ENCODE measurements at places on chromosomes 11 and 22.
A peak's percentile ranks its signal among the peaks of the same experiment; 100 is the strongest.

GRCh38 chr11:57779276-57779675, 17.7 kb downstream of the CTNND1 start:
- no peak overlapping the region for H3K27ac ChIP-seq
- no peak overlapping the region for H3K4me3 ChIP-seq
- H3K36me3 ChIP-seq, result no peaks in the 10 kb centered on the region
- H3K4me1 ChIP-seq, result peaks cover 21% of the 10 kb centered on the region
- peaks cover 2% of the 10 kb centered on the region for H3K27me3 ChIP-seq

DNA sequence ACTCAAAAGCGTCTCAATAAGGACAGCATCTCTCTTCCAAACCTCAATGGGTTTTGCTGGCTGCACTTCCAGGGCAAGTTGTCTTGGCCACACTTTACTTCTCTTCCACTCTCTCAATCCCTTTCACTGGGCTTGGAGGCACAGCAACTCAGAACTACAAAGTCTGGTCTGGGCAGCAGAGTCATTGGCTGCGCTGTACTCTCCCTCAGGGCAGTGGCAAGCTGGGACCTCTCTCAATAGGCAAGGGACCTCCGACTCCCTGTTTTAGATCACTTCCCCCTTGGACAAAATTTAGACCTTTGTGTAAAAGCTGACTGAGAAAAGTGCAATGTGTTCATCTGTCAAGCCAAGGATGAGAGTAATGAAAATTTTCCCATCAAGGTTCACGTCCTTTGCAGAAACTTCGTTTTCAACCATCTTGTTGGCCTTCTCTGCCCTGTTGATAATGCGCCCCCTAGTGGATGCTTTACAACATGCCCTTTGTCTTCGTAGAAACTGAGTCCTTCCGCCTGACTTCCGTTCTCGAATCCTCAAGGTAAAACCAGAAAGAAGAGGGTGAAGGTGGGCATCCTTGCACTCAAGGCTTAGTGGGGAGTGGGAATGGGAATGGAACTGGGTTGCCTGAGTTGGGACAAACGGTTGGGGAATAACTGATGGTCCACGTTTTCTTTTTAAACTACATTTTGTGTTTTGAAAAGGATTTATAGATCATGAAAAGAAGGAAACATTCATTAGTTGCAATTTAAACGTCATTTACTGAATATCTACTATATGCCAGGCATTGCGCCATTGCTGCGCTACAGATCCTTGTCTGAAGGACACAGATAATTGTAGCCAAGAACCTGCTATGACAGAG, 99.1 kb downstream of the CD44 start:
- DNase-seq, result peak; percentile 36
- no peak overlapping the region for H3K4me3 ChIP-seq
- peaks cover 21% of the 10 kb centered on the region for H3K36me3 ChIP-seq
- H3K27me3 ChIP-seq, result peaks cover 25% of the 10 kb centered on the region
- no peak overlapping the region for H3K27ac ChIP-seq

DNA sequence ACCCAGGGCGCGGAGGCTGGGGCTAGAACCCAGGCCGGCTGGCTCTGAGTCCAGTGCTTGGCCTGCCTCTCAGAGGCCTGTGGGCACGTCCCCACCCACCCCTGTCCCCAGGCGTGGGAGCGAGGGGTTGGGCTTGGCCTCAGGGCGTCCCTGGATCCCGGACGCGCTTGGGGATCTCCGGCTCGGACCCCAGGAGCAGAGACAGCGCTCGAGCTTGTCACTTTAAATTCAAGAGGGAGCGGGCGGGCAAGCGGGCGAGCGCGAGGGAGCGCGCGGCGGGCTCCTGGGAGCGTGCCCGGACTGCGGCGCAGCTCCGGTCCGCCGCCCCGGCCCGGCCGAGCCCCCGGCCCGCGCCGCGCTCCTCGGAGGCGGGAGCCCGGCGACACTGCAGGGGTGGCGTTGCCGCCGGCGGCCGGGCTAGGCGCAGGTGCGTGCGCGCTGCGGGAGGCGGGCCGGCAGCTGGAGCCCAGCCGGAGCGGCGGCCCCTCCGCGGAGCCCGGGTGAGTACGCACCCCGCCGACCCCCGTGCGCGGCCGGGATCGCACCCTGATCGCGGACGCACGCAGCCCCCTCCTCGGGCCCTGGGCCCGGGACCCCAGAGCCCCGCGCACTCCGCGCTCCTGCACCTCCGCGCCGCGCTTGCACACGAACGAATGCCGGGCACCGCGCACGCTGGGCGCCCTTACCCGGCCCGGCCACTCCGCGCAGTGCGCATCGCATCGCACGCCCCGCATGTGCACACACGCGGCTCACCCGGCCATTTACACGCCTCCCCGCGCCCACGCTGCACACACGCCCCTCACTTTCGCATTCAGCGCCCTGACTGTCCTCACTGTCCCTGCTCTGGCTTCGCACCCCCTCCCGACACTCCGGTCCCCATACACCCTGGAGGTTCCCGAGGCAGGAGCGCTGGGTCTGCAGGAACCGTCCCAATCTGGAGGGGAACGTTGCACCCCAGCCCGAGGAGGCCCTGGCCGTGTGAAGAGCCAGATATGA, at the start of gene SYT12:
TSS of gene SYT12 (plus strand) at position 174 of the 996 bp plus-strand sequence. CDS start 7,011 bp downstream, outside the sequence.
- no peak within 1 kb of the TSS for H3K27ac ChIP-seq
- H3K4me3 ChIP-seq, result peak within 1 kb of the TSS; percentile 53
- peaks cover 11% of the 10 kb centered on the region for H3K4me1 ChIP-seq
- H3K27me3 ChIP-seq, result peaks cover 69% of the 10 kb centered on the region
- DNase-seq, result peak; percentile 11

DNA sequence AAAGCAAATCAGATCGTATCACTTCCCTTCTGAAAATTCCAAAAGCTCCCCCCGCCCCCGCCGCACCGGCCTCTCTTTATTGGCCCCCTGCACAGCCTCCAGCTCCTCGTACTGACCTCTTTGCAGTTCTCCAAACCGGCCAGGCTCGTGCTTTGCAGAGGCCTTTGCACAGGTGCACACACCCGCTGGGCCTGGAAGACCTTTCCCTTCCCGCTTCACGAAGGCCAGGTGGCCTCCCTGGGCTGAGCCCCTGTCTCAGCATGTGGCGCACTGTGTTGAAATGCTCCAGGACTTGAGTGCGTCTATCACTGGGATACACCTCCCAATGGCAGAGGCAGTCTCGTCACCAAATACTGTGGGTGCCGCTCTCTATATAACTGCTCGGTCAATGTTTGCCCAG, 13.2 kb upstream of the ADA2 start:
- H3K4me3 ChIP-seq, result no peak overlapping the region
- H3K4me1 ChIP-seq, result peaks cover 11% of the 10 kb centered on the region
- H3K27ac ChIP-seq, result no peak overlapping the region
- no peaks in the 10 kb centered on the region for H3K27me3 ChIP-seq

DNA sequence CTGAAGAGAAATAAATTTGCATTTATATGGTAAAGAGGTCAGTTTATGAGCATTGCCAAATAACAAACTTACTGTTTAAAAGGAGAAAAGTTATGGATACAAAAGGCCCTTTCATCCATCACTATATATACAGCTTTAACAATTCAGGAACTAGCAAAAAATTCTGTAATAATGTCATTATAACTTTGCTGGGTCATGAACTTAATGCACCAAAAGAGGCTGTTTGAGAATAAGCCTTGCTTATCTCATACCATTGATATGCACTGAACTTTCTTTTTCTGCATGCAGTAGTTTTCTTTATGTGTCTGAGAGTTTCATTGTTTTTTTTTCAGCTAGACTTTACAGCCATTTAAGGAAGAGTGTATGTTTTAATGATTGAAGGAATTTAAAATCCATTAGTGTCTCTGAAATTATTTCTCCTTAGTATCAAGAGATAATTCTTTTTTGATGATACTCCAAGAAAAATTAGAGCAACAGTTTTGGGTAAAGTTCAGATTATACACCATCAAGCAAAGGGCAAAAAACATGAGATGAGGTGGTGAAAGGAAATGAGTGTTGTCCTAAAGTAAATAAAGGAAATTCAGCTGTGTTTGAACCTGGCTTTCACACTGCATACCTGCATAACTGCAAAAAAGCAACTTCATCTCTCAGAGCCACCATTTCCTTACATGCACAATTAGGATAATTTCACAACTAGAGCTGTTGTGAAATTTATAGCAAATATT, 188.2 kb upstream of the ANO3 start:
- no peaks in the 10 kb centered on the region for H3K4me1 ChIP-seq
- no peaks in the 10 kb centered on the region for H3K27me3 ChIP-seq
- no peak overlapping the region for H3K27ac ChIP-seq

- H3K27me3 ChIP-seq, result no peaks in the 10 kb centered on the region
- DNase-seq, result no peak
- H3K27ac ChIP-seq, result no peak overlapping the region
- no peaks in the 10 kb centered on the region for H3K36me3 ChIP-seq
Measured at GRCh38 chr11:70175236-70175698, 27.8 kb upstream of the FADD start.

DNA sequence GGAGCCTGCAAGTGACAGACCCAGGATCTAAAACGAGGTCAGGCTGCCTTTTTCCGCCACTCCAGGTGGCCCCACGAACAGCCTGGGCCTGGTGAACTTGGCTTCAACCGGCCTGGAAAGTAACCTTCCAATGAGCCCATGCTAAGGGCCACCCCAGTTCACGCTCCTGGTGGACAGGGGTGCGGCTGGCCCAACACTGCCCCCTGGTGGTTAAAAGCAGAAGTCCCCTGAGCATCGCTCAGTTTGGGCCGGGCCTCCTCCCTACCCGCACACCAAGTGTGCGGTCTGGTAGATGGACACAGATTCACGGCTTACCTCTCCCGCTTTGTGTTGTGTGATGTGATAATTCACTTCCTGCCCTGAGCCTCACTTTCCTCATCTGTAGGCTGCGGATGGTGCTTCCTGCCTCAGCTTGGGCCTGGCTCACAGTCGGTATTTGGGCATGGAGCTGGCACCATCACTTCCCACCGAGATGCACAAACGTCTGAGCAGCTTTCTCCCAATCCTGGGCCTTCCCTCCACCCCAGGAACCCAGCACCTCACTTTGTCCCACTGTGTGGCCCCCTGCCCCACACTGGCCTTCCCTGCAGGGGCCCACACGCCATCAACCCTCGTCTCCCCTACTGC, 13.7 kb upstream of the SEC14L3 start:
- no peaks in the 10 kb centered on the region for H3K4me1 ChIP-seq
- H3K27ac ChIP-seq, result no peak overlapping the region

DNA sequence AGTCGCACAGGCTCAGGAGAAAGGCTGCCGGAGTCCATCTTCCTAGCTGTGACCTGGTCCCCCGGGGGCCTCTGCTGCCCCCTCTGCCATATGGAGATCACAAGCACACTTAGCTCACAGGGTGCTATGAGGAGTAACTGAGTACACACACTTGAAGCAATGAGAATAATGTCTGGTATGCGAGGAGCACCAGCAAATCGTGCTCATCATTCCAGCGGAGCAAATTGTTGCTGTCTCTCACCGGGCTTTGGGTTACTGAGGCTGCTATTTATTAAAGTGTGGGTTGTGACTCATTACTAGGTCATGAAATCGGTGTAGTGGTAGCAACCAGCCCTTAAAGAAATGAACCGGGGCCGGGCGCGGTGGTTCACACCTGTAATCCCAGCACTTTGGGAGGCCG, 48.1 kb upstream of the EIF3D start:
- no peak for DNase-seq
- no peaks in the 10 kb centered on the region for H3K27me3 ChIP-seq
- no peaks in the 10 kb centered on the region for H3K36me3 ChIP-seq
- H3K4me3 ChIP-seq, result no peak overlapping the region
- H3K27ac ChIP-seq, result no peak overlapping the region

DNA sequence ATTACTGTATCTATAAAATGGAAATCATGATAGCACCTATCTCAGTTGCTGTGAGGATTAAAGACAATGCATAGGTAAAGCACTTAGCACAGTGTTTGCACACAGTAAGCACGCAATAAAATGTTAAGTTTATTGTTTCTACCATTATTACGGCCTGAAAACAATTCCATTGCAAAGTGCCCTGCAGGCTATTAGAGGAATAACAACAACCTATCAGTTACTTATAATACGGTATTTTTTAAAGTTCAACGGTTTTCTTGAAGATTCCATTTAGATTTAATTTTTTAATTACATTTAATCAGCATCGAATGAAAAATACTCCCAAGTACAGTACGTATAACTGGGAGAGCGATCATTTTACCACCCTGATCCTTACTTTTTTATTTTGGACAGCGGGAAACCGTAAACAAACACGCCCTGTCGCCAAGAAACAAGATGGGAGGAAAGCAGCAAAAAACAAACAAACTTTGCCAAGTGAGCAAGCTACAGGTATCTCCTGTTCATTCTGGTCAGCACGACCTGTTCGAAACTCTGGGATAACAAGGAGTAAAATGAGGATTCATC, 893 bp downstream of the SLC36A4 start:
- no peak for DNase-seq
- H3K27me3 ChIP-seq, result peaks cover 10% of the 10 kb centered on the region
- H3K4me1 ChIP-seq, result peaks cover 16% of the 10 kb centered on the region
- peak overlapping the region; percentile 93 for H3K27ac ChIP-seq

DNA sequence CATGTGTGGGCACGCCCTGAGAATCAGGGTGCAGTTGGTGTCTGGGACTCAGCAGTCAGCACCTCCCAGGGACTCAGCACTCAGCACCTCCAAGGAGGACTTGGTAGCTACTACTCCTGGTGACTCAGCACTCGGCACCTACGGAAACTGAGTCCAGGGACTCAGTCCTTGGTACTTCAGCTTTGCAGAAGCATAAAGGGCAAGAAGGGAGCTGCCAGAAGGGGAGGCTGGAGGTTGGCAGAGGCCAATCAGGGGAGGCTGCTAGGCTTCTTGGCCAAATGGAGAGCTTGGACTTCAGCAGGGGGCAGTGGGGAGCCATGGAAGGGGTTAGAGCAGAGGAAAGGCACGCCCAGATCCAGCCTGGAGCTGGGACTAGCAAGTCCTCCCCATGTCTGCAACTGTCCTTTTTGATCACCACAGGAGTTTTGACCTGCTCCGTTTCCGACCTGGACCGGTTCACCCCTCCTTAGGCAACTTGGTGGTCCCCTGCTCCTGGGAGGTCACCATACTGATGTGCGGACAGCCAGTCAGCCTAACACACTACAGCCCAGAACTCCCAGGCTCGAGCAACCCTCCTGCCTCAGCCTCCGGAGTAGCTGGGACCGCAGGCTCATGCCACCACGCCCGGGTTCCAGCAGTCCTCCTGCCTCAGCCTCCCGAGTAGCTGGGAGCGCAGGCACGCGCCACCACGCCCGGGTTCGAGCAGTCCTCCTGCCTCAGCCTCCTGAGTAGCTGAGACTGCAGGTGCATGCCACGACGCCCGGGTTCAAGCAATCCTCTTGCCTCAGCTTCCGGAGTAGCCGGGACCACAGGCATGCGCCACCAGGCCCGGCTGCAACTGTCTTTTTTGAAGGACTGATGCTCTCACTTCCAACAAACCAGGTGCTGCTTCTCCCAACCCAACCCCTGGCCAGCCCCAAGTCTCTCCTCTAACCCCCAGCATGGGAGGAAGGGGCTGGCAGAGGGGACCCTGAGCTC, 1.5 kb downstream of the ANO9 start:
- H3K4me3 ChIP-seq, result peak overlapping the region; percentile 83
- DNase-seq, result no peak
- peaks cover 10% of the 10 kb centered on the region for H3K4me1 ChIP-seq
- no peaks in the 10 kb centered on the region for H3K36me3 ChIP-seq

DNA sequence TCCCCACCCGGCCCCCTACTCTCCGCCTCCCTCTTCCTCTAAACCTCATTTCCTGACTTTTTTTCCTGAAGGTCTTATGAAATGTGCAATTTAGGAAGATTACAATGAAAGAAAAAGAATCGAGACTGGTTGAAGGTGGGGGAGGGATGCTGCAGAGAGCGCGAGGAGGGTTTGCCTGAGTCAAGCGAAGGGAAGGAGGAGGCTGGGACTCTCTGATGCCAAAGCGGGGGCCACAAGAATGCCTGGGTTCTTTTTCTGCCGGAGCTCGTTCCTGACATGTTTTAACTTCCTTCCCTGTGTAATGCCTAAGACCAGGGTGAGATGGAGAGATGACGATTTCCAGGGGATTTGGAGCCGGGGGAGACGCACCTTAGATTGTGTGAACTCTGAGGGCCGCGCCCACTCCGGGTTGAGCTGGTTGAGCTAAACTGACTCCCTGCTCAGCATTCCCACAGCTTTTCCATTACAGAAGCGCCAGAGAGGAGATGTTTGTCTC, 270.5 kb upstream of the SORL1-AS1 start:
- H3K4me3 ChIP-seq, result no peak overlapping the region
- no peaks in the 10 kb centered on the region for H3K36me3 ChIP-seq
- peaks cover 19% of the 10 kb centered on the region for H3K27me3 ChIP-seq
- no peaks in the 10 kb centered on the region for H3K4me1 ChIP-seq

Measured in T-helper 2 cell treated with Interferon-gamma antibody and Interleukin-4, amounts not matched to agents 5 μg/mL and 100 μg/mL, for 36 hours (primary cell).